Gastroesophageal sphincter (tissue), 4 donors: ENCODE measurements at places on chromosomes 2 and 18.

- peak overlapping the region; percentile 2 for H3K4me3 ChIP-seq
- ATAC-seq: peak; percentile 56
- peaks cover 4% of the 10 kb centered on the region for H3K27me3 ChIP-seq
- H3K27ac ChIP-seq: no peak overlapping the region
- no peaks in the 10 kb centered on the region for H3K36me3 ChIP-seq
Observed at GRCh38 chr18:76528477-76529432, 33.7 kb upstream of the ZNF516 start.

- H3K27me3 ChIP-seq: no peaks in the 10 kb centered on the region
- ATAC-seq: no peak
- no peak overlapping the region for H3K27ac ChIP-seq
- H3K4me1 ChIP-seq: peaks cover 3% of the 10 kb centered on the region
- no peaks in the 10 kb centered on the region for H3K36me3 ChIP-seq
Observed at GRCh38 chr2:219562049-219563020, 9.0 kb downstream of the OBSL1 start.

DNA sequence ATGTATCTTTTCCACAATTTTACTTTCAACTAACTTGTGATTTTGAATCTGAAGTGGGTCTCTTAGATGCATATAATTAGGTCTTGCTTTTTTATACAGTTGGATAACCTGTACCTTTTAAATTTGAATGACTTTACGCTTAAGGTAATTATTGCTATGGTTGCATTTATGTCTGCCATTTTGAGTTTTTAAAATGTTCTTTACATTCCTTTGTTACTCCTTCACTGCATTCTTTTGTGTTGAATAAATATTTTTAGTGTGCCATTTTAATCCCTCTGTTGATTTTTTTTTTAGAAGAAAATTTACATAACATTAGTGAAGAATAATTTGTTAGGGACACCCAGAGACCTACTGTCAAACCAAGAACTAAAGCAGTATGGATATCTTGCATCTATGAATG, 65.3 kb downstream of the BIRC6 start:
- peaks cover 15% of the 10 kb centered on the region for H3K36me3 ChIP-seq
- no peaks in the 10 kb centered on the region for H3K4me1 ChIP-seq
- H3K27ac ChIP-seq: no peak overlapping the region
- H3K27me3 ChIP-seq: no peaks in the 10 kb centered on the region

DNA sequence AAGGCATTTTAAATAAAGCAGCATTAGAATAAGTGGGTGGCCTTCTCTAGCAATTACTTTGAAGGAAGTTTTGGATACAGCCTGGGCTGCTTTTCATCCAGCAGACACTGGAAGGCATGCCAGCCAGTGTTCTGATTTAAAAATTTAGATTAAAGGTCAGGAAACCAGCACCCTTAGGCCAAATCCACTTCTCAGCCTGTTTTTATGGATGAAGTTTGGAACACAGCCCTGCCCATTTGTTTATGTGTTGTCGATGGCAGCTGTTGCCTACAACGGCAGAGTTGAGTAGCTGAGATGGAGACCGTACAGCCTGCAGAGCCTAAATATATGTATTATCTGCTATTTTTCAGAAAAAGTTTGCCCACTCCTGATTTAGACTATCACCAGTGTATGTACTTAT, 313.6 kb upstream of the ACVR2A start:
- H3K36me3 ChIP-seq: no peaks in the 10 kb centered on the region
- H3K27me3 ChIP-seq: no peaks in the 10 kb centered on the region
- no peak for ATAC-seq

DNA sequence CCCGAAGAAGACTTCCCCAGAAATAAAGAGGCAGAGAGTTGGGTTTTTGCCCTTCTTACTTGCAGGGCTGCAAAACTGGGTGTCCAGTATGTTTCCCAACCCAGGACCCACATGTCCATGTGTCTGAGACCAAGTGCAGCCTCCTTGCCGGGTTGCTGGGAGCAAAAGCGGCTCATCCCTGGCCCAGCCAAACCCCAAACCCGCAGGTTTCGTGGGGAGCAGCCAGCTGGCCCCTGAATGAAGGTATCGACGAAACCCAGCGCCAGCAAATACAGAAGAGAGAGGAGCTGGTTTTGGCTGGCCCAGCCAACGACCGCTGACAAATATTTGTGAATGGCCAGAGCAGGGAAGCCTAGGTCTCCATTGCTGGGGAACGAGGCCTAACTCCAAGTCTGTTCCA, 197.1 kb downstream of the SMAD7 start:
- H3K27ac ChIP-seq: no peak overlapping the region
- H3K27me3 ChIP-seq: no peaks in the 10 kb centered on the region
- H3K36me3 ChIP-seq: peaks cover 18% of the 10 kb centered on the region
- no peak for ATAC-seq
- H3K4me1 ChIP-seq: no peaks in the 10 kb centered on the region

- H3K4me3 ChIP-seq: no peak overlapping the region
- no peaks in the 10 kb centered on the region for H3K27me3 ChIP-seq
- no peak for ATAC-seq
- no peak overlapping the region for H3K27ac ChIP-seq
- no peaks in the 10 kb centered on the region for H3K36me3 ChIP-seq
Observed at GRCh38 chr2:131125195-131125757, 20.1 kb downstream of the PLEKHB2 start.

DNA sequence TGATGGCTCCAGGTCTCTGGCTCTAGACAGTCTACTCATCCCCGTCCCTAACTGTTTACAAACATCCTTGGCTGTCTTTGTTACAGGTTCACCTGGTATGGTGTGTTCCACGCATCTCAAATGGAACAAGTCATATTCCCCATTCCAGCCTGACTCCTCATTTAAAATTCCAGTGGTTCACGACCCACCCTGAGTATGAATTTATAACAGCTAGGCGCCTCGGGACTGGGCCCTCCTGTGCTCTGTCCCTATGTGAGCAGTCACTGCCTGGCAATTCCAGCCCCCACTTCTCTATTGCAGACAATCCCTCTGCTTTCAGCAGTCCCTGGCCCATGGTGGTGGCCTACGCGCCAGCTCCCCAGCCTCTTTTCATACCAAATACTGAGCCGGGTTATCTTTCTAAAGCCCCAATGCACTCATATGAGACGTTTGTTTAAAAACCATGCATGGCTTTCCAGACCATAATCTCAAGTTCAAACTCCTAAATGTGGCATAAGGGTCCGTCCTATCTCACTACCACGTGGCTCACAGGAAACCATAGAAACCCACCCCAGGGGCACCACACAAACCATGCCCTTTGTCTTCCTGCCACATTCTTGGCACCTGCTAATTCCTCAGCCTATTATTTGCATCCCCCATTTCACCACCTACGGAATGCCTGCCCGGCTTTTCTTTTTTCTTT, 1.6 kb downstream of the SERPINB8 start:
- H3K27me3 ChIP-seq: no peaks in the 10 kb centered on the region
- peak overlapping the region; percentile 100 for H3K27ac ChIP-seq
- H3K4me1 ChIP-seq: peaks cover 4% of the 10 kb centered on the region
- no peaks in the 10 kb centered on the region for H3K36me3 ChIP-seq
- no peak overlapping the region for H3K4me3 ChIP-seq

- H3K4me1 ChIP-seq: no peaks in the 10 kb centered on the region
- ATAC-seq: no peak
- no peaks in the 10 kb centered on the region for H3K27me3 ChIP-seq
- no peaks in the 10 kb centered on the region for H3K36me3 ChIP-seq
- peak overlapping the region; percentile 100 for H3K27ac ChIP-seq
- peak overlapping the region; percentile 89 for H3K4me3 ChIP-seq
Observed at GRCh38 chr2:47907039-47907781, 912 bp upstream of the FBXO11 start.

GRCh38 chr18:43367895-43368294, 90.6 kb upstream of the SYT4 start:
- no peaks in the 10 kb centered on the region for H3K4me1 ChIP-seq
- H3K4me3 ChIP-seq: no peak overlapping the region
- H3K27ac ChIP-seq: no peak overlapping the region
- H3K36me3 ChIP-seq: no peaks in the 10 kb centered on the region
- no peak for ATAC-seq

DNA sequence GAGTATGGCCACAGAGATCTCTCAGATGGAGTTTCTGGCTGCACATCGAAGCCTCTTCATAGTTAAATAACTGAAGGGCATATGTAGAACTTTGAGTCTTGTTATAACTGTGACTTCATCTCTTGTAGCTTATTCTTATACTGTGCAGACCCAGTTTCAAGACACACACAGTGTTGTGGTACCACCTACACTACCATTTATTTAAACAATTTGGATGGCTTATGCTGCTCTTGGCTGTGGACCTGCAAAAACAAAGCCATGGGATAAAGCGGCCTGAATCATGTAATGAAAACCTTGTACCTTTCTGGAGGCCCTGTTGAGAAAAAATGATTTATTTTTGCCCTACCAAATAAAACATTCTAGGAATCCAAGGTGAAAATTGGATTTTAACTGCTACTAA, 262.8 kb upstream of the RASGRP3 start:
- peak overlapping the region; percentile 72 for H3K27ac ChIP-seq
- H3K27me3 ChIP-seq: no peaks in the 10 kb centered on the region
- peaks cover 15% of the 10 kb centered on the region for H3K4me1 ChIP-seq
- no peaks in the 10 kb centered on the region for H3K36me3 ChIP-seq
- no peak overlapping the region for H3K4me3 ChIP-seq

DNA sequence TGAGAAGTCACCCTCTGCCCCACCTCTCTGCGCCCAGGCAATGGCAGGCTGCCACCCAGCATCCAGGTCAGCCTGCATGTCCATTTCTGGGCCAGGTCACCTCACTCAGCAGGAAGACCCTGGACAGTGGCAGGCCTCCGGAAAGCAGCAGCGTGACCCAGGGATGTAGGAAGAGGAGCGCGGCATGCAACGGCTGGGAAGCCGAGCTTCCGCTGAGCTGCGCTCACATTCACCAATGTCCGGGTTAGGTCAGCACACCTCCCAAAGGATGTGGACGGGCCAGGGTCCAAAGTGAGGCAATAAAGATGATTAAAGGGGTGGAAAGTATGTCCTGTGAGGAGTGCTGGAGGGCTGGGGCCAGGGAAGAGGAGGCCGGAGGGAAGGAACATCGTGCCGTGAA, 174.5 kb downstream of the CTIF start:
- ATAC-seq: peak; percentile 57
- H3K36me3 ChIP-seq: no peaks in the 10 kb centered on the region
- H3K27ac ChIP-seq: no peak overlapping the region
- no peak overlapping the region for H3K4me3 ChIP-seq
- H3K27me3 ChIP-seq: no peaks in the 10 kb centered on the region

DNA sequence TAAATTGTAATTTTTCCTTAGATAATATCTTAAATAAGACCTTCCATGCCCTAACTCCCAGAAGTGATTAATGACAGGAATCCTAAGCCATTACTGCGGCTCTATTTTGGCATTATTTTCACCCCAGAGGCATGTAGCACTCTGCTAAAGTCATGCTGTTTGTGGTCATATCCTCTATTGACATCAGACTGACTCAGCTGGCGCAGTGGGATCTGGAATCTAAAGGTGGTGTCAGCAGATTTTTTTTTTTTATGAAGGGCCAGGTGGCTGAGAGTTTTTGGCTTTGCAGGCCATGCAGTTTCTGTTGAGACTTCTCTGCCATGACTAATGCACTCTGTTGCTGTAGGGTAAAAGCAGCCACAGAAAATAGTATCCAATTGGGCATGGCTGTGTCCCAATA, 64.1 kb upstream of the ACVR1C start:
- no peaks in the 10 kb centered on the region for H3K27me3 ChIP-seq
- no peak overlapping the region for H3K4me3 ChIP-seq
- H3K4me1 ChIP-seq: no peaks in the 10 kb centered on the region
- no peak overlapping the region for H3K27ac ChIP-seq
- H3K36me3 ChIP-seq: no peaks in the 10 kb centered on the region
- no peak for ATAC-seq

DNA sequence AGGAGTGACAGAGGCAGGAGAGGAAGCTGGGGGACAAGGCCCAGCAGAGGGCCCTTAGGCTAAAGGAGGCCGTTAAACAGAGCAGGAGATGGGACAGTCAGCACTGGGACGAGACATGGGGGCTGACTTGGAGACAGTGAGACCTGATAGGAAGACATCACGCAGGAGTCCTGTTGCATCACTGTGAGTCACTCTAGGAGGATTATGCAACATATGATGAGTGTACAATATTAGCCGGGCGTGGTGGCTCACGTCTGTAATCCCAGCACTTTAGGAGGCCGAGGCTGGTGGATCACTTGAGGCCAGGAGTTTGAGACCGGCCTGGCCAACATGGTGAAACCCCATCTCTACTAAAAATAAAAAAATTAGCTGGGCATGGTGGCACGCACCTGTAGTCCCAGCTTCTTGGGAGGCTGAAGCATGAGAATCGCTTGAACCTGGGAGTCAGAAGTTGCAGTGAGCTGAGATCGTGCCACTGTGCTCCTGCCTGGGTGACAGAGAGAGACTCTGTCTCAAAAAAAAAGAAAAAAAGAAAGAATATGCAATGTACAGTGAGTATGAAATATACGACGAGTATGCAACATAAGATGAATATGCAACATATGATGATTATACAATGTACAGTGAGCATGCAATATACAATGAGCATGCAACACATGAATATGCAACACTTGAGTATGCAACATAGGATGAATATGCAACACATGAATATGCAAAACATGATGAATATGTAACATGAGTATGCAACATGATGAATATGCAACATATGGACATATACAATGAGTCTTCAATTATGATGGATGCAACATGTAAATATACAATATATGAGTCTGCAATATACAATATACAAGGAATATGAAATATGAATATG, 83.3 kb upstream of the ID2 start:
- no peak overlapping the region for H3K27ac ChIP-seq
- H3K27me3 ChIP-seq: no peaks in the 10 kb centered on the region
- no peak overlapping the region for H3K4me3 ChIP-seq
- no peaks in the 10 kb centered on the region for H3K36me3 ChIP-seq
- no peaks in the 10 kb centered on the region for H3K4me1 ChIP-seq

- no peaks in the 10 kb centered on the region for H3K27me3 ChIP-seq
- no peaks in the 10 kb centered on the region for H3K36me3 ChIP-seq
- no peak overlapping the region for H3K27ac ChIP-seq
- no peak for ATAC-seq
- H3K4me1 ChIP-seq: peaks cover 3% of the 10 kb centered on the region
- H3K4me3 ChIP-seq: no peak overlapping the region
Observed at GRCh38 chr2:34909992-34910705, 1311.0 kb upstream of the FAM98A start.

- H3K4me1 ChIP-seq: peaks cover 75% of the 10 kb centered on the region
- H3K4me3 ChIP-seq: peak overlapping the region; percentile 68
- H3K27ac ChIP-seq: peak overlapping the region; percentile 99
- H3K36me3 ChIP-seq: peaks cover 11% of the 10 kb centered on the region
- H3K27me3 ChIP-seq: no peaks in the 10 kb centered on the region
Observed at GRCh38 chr2:240567137-240567871, 980 bp upstream of the RNPEPL1 start.

GRCh38 chr2:205746420-205746785, 64.1 kb downstream of the NRP2 start:
- ATAC-seq: peak; percentile 46
- H3K4me1 ChIP-seq: peaks cover 99% of the 10 kb centered on the region
- peak overlapping the region; percentile 96 for H3K27ac ChIP-seq
- no peak overlapping the region for H3K4me3 ChIP-seq
- no peaks in the 10 kb centered on the region for H3K36me3 ChIP-seq

DNA sequence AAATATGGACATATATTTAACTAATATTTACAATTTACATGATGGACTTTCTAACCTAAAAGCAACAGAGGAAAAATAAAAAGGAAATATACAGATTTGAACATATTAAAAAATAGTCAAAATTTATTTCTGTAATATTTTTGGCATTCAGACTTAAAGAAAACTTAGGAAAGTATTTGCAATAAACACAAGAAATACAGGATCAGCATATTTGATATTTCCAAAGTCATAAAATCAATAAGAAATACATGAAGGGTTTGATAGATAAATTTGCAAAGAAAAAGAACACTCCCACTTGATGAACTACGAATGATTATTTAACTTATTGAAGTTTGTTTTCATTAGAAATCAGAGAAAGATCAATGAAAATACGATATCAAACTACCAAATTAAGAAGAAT, 48.6 kb upstream of the CD302 start:
- no peaks in the 10 kb centered on the region for H3K36me3 ChIP-seq
- ATAC-seq: no peak
- no peaks in the 10 kb centered on the region for H3K4me1 ChIP-seq
- H3K27ac ChIP-seq: no peak overlapping the region
